ENCODE measurements at places on chromosomes 4 and X.

DNA sequence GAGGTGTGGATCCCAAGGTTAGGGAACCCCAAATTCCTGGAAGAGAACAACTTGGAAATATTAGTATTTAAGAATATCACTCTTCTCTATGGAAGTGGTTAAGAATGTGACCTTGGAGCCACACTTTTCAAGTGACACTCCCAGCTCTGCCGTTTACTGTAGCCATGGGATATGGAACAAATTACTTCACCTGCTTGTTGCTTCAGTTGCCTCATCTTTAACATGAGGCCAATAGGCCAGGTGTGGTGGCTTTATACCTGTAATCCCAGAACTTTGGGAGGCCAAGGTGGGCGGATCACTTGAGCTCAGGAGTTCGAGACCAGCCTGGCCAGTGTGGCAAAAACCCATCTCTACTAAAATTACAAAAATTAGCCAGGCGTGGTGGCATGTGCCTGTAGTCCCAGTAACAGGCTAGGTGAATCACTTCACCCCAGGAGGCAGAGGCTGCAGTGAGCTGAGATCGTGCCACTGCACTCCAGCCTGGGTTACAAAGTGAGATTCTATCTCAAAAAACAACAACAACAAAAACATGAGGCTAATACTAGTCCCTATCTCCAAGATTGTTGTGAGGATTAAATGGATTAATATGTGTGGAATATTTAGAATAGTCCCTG, 13.0 kb downstream of the IL13RA1 start:
- no peak for ATAC-seq

GRCh38 chrX:154799556-154800348, 5.5 kb downstream of the MPP1 start:
- ATAC-seq: no peak

DNA sequence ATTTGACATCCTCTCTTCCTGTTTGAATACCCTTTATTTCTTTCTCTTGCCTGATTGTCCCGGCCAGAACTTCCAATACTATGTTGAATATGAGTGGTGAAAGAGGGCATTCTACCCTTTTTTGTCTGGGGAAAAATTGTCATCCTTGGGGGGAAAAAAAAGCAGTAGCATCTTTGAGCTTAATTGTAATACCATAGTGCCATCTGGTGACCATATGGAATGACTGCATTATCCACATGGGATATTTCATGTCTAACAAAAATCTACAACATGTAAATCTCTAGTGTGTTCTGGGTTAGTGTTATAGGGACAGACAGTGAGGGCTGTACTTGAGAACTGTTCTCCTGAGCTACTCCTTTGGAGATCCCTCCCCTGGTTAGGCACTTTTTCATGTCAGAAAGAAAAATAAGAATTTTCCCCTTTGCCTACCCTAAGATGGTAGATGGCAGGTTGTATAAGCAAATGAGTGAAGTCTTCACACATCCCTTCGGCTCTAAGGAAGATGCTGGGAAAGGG, 26.0 kb downstream of the CAPN6 start:
- no peak for ATAC-seq

- ATAC-seq: no peak
Measured at GRCh38 chrX:1300449-1300848, 31.8 kb downstream of the CSF2RA start.

GRCh38 chr4:130054908-130055307, 959.0 kb downstream of the C4orf33 start:
- ATAC-seq: no peak

- no peak for ATAC-seq
Measured at GRCh38 chr4:25345744-25346143, 31.3 kb upstream of the ANAPC4 start.

- no peak for ATAC-seq
Measured at GRCh38 chrX:74023203-74023602, 280.8 kb upstream of the ZCCHC13 start.

DNA sequence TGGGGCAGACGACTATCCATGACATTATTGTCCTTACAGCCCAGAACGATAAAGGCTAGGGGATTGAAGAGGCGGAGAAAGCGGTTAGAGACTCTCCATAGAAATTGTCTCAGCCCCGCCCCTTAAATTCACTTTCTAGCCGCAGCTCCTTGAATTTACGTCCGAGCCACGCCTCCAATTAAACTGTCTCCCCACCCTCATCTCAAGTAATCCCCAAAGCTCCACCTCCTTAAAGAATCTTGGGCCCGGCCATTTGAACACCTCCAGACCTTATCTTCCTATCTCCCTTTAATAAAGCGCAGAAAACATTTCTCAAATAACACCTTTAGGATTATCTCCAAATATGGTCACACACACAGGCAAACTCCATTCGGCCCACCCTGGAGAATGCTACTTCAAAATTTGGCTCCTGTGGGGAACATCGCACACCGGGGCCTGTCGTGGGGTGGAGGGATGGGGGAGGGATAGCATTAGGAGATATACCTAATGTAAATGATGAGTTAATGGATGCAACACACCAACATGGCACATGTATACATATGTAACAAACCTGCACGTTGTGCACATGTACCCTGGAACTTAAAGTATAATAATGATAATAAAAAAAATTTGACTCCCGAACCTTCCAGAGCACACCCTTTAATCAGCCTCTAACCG, 7.2 kb upstream of the MAGIX start:
- peak; percentile 54 for ATAC-seq

GRCh38 chrX:37658343-37659030, 27.1 kb upstream of the XK start:
- ATAC-seq: no peak

DNA sequence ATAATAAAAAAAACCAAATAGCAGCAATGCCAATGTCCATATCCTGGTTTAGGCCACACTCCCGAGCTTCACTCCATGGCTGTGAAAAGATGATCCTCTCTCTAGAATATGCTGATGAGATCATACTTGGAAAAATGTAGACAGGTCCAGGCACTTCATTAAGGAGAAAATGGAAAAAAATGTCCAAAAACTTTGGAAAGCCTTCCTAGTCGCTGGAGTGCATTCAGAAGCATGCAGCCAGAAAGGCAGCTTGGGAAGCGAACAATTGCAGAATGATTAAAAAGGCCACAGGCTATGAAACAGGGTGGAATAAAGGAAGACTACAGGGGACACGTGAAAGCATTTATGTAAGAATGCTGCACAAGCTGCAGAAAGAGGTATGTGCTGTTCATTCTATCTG, 165.6 kb upstream of the HCCS start:
- ATAC-seq: no peak

DNA sequence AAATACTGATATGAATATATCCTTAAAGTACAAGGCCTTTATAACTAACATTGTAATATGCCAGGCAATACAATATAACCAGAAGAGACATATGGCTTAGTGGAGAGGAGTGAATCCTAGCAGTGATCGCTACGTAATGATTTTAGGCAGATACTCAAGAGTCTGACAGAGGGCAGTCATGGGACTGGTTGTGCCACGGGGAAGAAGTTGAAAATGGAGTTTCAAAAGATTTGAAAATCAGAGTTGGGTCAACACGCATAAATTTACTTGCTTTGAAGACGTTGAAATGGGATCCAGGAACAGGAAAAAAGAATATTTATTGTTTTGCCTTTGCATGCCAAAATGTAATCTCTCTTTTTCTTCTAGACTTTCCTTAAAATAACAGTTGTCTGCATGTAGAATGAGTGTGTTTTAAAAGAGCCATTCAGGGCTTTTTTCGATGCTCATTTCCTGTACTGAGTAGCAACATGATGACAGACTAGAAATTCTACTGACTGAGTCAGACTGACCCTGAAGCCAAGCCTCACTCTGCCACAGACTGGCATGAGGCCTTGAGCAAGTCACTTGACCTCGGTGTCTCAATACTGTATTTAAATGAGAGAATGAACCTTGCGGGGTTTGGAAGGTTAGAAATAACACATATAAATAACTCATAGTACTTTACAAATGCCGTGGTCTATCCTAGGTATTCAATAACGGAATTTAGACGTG, 8.1 kb upstream of the SMS start:
- peak; percentile 86 for ATAC-seq
